Activated CD4-positive, alpha-beta T cell treated with anti-CD3 and anti-CD28 coated beads, Interleukin-2, amount 50 U/mL, for 1 hour (primary cell): ENCODE measurements at places on chromosomes 5 and 9.

DNA sequence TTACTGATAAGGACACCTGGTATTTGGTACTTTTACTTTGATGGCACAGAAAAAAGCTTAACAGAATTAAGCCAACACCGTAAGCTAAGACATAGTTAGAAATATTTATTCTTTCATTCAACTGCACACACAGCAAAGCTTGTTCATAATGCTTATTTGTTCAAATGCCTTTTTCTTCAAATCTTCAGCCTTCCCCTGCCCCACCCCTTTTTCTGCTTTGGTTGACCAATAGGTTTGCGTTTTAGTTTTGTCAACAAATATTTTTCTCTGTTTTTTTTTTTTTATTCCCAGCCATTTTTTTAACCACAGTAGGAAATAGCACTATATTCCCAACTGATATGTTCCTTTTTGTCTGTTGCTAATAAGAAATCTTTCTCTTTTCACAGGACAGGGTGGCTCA lies 4.9 kb upstream of the RICTOR start:
- DNase-seq = no peak

DNA sequence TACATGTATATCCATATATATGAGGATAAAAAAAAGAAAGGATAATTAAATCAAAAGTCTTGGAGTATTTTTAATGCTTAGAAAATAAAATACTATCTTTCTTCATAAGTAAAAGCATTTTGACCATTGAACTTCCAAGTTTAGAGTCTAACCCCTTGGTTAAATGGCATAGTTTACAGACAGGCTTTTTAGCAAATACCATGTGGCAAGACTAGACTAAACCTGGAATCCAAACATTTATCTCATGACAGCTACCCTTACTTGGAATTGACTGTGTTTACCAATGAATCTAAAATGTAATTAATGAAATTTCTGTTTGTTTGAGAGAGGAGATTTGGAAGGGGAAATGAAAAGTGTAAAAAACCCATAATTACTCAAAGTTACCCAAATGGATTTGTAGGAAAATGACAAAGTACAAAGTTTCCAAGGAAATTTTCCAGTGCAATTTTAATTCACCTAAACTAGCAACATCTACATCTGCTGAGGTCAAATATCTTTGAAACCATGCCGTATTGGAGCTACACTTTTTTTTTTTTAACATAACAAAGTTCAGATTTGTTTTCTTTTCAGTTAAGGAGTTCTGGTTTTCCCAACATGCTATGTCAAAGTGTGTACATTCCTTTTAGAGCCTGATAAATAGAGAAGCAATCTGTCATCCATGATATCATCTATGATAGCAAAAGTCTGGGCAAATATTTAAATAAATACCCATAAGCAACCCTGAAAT lies 272.1 kb upstream of the DAB2 start:
- no peak for DNase-seq

- no peak for DNase-seq
Observed at GRCh38 chr5:107025712-107026497, 644.8 kb downstream of the EFNA5 start.

DNA sequence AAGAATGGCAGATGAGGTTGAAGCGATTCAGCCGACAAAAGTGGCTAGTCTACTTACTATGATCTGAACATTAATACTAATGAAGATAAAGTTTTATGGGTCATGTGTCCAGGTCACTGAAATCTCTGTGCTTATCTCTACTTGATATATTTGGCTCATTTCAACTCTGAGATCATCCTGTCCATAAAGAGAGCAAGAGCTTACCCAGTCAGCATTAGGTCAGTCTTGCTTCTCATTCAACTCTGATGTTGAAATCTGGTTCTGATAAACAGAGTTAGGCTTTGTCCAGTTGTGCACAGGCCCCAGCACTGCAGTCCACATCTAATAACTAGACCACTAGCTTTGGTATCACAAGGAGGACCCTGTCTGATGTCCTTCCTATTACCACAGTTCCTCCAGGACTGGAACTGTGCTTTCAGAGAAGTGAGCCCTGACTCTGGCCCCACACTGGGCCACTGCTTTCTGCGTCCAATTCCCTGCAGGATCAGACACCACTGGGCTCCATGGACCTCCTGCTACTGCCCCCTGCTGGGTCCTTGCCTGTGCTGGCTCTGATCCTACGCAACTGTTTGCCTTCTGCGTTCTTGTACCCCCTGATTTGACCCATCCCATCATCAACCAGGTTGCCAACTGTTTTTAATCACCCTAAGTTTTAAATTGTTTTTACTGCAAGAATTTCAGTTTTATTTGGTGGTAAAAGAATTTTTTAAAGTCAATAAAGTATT lies 23.7 kb upstream of the FAM120A start:
- DNase-seq = no peak

DNA sequence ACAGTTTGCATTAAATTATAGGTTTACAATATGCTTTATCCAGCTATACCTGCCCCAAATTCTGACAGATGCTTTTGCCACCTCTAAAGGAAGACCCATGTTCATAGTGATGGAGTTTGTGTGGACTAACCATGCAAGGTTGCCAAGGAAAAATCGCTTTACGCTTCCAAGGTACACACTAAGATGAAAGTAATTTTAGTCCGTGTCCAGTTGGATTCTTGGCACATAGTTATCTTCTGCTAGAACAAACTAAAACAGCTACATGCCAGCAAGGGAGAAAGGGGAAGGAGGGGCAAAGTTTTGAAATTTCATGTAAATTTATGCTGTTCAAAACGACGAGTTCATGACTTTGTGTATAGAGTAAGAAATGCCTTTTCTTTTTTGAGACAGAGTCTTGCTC lies 41.0 kb downstream of the FXN start:
- no peak for DNase-seq
